ENCODE measurements at places on chromosomes 2 and 18. TPM values are rescaled to one million over a fixed set of nuclear protein-coding genes. Genes with fewer than 3 reads are reported as not detected.
A peak's percentile ranks its signal among the peaks of the same experiment; 100 is the strongest.

DNA sequence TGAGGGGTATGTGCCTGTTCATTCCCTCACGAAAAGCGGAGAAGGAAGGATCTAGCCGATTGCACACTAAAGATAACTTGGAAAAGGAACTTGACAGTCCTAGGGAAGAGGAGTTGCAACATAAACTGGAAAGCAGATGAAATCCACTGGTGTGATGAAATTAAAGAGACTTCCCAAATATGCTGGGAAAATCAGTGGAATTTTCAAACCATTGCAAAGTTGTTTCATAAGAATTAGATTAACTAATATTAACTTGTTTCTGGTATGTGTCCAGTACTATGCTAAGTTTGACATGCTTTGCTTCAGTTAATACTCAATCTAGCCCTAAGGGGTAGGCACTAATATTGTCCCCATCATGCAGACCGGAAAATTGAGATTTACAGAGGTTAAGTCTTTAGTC is 222.7 kb downstream of the IKZF2 start:
- DNase-seq, result no peak

GRCh38 chr2:1769703-1770422 is 25.5 kb upstream of the PXDN start:
- peak; percentile 88 for DNase-seq

KRTCAP3 gene
- total RNA-seq, result 112 TPM

CNTNAP5 gene
- not detected for total RNA-seq

GRCh38 chr18:59564561-59564960 is 132.7 kb downstream of the CCBE1 start:
- DNase-seq, result no peak

CMPK2 gene
- total RNA-seq, result 4.9 TPM

LYG2 gene
- total RNA-seq, result not detected

DNA sequence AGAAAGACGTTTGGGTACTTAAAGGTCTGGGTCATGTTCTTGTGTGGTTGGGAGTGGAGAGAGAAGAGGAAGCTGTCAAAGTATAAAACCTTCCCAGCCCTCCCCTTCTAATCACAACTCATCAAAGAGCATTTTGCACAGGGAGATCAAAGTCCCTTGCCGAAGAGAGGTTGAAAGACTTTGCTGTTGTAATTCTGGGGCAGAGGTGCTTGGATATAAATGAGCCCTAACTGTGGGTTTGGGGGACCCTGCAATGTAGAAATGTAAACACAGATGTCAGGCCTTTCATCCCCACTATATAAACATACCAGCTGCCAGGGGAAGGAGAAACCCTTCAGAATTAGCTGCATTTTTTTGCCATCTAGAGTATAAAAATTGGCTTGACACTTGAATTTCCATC is 182.1 kb downstream of the ETAA1 start:
- DNase-seq, result no peak

DNA sequence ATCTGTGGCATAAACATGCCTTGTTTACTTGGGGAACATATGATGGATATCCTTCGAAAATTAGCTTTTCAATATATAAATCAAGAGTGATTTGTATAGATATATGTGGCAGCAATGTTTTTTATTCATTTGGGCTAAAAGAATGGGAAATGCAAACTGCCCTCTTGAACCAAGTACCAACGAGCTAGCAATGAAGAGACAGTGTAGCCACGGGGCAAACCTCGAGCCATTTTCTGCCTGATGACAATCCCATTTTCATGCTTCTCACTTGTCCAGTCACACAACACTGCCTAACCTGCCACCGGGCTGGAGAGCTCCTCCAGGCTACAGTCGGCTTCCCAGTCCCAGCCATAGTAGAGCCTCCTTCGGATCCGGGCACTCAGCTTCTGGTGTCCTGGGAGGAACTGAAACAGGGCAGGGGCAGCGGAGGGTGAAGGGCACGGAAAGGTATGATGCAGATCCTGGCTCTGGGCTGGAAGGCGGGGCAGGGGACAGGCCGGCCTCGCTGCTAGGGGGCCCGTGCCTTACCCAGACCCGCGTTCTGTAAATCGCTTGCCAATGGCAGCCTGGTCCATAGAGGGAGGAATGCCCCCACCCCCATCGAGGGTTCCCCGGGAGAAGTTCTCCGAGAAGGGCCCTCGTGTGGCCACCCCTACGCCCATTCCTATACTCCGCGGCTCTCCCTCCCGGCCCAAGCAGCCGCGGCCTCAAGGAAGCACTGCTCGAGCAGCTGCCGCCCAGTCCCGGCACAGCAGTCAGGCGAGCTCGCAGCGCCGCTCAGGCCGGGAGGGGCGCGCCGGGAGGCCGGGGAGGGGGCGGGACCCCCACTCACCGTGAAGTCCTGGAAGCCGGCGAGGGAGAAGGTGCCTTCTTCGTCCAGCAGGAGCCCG is 552 bp downstream of the CNPPD1 start:
- DNase-seq, result peak; percentile 74

SP9 gene
- not detected for total RNA-seq

GRCh38 chr2:152594022-152594766 is 123.1 kb downstream of the PRPF40A start:
- peak; percentile 47 for DNase-seq

DNA sequence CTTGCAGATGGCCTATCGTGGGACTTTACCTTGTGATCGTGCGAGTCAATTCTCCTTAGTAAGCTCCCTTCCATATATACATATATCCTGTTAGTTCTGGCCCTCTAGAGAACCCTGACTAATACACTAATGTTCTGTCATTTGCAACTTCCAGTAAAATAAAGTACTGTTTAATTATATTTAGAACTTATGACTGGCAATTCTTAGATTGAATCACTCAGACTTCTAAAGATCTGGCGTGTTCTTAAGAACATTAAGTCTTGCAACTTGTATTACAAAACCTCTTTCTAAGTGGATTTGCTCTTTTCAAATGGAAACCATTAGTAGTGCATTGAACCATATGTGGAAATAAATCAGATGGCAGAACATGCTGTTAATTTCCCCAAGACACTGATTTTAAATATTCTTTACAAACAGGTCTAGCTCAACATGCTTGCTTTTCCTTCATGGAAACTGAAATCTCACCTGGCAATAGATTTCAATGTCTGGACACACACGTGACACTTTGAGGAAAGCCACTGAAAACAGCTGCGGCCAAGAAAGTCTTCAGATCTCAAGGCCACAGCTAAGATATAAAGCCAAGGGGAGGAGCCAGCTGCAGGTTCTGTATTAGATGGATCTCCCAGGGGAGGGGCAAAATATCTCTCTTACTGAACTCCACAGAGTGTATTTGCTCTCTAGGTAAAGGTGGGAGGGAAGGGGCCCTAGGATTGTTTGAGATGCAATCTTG is 50.6 kb downstream of the PMAIP1 start:
- DNase-seq, result no peak

CDKL4 gene
- 0.79 TPM for total RNA-seq

GRCh38 chr2:67565761-67566160 is 168.6 kb downstream of the ETAA1 start:
- no peak for DNase-seq

- no peak for DNase-seq
These were observed 37.0 kb upstream of the CRIM1 start for GRCh38 chr2:36318547-36318946.

DNA sequence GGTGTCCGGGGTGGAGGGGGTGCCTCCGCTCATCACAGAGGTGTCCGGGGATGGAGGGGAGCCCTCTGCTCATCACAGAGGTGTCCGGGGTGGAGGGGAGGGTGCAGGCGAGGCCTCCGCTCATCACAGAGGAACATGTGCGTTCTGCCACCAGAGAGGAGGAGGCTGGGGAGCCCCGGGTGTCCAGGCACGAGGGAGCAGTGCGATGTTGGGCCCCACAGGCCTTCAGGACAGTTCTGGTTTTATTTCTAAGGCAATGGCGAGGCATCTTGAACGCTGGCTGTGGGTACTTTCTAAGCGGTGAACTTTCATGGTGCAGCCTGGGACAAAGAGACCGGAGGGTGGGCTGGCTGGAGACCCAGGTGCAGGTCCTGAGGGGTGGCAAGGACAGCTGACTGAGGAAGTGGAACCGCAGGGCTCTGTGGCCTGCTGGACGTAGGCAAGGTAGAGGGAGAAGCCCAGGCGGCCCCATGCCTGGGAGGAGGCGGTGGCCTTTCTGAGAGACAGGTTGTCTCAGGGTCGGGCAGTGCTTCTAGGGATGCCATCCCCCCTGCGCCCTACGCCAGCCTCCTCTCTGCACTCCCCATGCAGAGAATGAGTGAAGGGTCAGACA is 196.6 kb upstream of the SALL3 start:
- DNase-seq, result no peak

DNA sequence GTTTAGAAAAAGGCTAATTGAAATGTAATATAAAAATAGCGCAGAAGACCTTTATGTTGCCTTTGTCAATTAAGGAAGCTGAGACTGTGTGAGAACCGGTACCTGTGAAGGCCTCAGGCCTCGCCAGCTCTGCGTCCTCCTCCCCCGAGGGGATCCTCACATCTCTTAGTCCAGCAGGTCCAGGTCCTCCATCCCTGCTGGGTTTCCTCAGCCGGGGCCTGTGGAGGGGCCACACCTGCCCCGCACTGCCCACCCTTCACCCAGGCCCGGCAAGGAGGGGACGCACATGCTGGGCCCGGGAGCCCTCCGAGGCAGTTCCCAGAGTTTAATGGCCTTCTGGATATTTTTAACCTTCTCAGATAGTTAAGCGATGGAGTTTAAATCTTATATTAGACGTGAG is 3.5 kb downstream of the KCNG2 start:
- no peak for DNase-seq
